Stimulated activated CD4-positive, alpha-beta T cell treated with anti-CD3 and anti-CD28 coated beads, Interleukin-15, amount 100 ng/mL, for 24 hours (primary cell): ENCODE measurements at places on chromosomes 4 and X.

DNA sequence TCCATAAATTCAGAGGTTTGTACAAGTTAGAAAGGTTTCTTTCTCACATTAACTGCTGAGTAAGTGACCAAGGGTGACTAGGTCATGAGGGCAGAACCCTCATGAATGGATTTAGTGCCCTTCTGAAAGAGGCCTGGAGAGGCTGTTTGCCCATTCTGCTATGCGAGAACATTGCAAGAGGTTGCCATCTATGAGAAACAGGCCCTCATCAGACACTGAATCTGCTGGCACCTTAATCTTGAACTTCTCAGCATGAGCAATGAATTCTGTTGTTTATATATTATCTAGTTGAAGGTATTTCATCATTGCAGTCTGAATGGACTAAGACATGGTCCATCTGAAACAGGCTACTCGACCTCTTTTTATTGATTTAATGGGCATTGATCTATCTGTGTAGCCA is 96.2 kb upstream of the GPRIN3 start:
- no peak for DNase-seq

- no peak for DNase-seq
Measured at GRCh38 chr4:304969-305680, at the start of gene ZNF732. ZNF732 (minus strand) TSS chr4:305474; CDS start chr4:305310, 164 bp downstream.

- peak; percentile 30 for DNase-seq
Measured at GRCh38 chrX:23952984-23953907, 45.4 kb downstream of the CXorf58 start.

DNA sequence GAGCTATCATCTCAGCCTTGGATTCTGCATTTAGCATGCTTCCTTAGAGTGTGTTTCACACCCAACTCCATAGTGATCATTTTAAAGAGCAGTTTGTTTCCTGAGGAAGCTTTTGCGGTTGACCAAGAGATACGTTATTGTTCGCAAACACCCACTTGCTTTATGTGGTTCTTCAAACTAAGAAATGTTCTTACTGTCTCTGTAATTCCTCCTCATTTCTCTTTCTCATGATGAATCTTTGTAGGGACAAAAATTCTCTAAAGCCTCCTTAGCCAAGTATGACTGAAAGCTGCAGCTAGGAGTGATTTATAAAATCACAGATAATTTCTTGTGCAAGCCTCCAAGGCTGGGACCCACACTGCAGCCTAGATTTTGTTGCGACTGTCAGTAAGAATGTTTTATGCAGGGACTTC is 10.0 kb downstream of the TNIP3 start:
- DNase-seq = no peak

- DNase-seq = no peak
Measured at GRCh38 chr4:183017962-183018361, 81.1 kb upstream of the WWC2 start.

DNA sequence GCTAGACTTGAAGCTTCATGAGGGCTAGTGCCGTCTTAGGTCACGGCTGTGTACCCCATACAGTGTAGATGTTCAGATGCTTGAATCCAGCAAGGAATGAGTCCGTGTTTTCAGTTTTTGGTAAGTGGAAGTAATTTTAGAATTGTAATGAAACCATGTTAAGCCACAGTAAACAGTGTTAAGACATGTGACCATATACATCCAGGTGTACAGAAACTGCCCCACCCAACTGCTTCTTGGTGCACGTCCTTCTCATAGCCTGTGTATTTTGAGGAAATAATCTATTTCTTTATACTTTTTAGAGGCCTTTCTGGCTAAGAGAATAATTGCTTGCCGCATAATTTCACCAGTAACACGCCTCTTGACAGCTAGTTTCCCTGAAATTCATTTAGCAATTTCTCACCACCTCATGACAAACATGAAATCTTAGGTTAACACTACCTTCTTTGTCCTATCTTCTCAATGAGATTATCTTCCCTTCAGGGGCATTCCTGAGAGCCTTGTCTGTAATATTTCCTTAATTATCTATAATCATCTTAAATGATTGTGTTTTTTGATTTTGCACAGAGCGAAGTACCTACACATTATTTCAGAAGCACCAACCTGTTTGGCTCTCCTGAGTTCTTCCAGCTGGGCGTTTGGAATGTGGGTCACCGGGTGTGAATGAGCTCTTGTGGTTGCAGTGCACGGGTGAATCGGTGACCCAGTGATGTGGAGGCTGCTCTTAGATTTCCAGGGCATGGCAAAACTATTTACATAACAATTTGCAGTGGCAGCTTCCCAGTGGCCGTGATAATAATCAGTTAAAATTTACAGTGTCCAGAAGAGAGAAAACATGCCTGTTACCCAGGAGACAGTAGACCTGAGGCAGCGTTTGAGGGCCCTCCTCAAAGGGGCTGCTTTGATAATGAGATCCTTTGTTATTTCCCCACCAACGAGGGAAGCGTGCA is 50.2 kb upstream of the TADA2B start:
- DNase-seq = no peak

DNA sequence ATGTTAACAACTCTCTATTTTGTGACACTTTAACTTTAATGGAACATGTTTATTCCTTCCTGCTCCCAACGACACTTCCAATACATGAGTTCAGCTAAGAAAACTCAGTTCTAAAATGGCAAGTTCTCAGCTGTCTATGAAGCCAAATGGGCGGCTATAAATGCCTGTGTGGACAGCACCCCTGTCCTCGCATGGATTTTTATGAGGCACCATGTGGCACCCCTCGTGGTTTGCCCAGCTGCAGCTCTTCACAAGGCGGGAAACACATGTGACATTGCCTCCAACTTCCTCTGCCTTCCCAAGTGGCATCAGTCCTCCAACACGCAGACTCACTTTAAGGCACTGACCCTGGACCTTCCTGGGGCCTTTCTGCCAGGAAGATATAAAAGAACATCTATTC is 48.0 kb downstream of the SH3RF1 start:
- no peak for DNase-seq

- no peak for DNase-seq
Measured at GRCh38 chrX:9114245-9114644, 80.3 kb upstream of the FAM9B start.

DNA sequence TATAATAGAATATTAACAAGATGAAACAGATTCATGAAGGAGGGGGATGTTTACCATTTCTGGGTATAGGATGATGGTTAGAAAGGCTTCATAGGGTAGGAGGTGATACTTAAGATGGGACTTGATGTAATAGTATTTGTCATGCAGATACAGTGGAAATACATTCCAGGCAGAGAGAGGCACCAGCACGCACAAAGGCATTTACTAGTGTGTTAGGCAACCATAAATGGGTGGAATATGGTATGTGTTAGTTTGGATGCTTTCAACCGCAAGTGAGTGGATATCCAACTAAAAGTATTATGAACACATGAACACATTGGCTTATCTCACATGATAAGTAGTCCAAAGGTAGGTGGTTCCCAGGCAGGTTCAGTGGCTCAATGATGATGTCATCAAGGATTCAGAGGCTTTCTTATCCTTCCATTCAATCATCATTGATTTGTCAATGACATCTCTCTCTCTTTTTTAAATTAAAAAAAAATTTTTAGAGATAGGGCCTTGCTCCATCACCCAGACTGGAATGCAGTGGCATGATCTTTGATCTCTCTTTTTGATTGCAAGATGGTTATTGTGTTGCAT is 12.7 kb upstream of the STARD8 start:
- DNase-seq = no peak

GRCh38 chr4:8403173-8403753 is 37.3 kb downstream of the ACOX3 start:
- peak; percentile 68 for DNase-seq

DNA sequence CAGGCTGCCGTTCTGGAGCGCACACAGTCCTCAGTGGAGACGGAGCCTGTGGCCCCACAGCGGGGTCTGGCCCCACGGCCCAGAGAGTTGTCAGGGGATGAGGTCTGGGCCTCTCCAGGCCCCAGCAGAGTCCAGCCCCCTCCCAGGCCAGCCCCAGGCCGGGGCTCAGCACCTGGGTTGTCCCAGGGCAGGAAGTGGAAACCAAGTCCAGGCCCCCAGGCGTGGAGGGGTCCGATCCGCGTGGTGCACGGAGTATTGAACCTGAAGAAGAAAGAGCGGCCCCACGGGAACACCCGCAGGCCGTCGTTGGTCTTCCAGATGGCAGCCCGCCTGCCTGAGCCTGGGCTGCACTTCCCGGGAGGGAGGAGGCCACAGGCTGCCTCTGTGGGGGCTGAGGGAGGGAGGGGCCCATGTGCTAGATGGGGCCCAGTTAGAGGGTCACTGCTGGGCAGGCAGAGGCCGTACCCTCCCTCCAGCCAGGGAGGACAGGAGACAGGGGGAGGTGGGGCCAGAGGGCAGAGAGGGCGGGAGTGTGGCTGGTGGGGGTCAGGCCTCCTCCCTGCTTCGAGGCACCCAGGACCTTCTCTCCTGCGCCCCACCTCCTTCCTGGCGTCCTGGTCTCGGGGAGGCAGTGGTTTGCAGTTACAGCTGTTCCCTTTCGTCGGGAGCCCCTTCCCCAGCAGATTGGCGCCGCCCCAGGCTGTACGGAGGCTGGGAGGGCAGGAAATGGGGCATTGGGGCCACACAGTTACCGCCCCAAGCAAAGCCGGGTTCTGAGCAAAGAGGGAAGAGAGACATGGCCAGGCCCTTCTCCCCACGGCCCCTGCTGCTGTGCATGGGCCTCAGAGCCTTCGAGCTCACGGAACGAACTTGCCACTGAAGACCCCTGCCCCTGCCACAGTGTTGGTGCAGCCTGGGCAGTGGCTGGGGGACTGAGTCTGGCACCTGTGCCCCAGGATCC is 8.1 kb downstream of the HGFAC start:
- no peak for DNase-seq

DNA sequence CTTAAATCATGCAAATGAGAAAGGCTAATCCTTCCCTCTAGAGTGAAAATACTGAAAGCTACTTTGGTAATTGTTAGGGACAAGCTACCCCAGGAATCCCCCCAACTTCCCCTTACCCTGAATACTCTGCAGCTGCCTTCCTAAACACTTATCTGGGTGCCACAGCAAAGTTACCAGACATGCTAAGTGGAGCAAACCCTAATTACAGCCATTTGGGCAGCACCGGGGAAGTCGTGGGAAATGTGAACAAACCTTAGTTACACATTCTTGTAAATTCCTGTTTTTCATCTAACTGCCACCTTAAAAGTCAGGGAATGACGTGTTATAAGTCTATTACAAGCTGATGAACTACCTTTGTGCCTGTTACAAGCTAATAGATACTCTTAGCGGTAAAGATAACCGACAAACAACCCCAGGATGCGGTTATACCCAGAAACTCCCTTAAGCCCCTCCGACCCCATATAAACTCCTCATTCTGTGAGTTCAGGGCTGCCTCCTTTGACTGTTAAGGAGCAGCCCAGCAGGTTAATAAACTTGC is 66.0 kb upstream of the PLAC8 start:
- DNase-seq = no peak

GRCh38 chr4:70704215-70704930 is 16.0 kb downstream of the UTP3 start:
- DNase-seq = peak; percentile 68

DNA sequence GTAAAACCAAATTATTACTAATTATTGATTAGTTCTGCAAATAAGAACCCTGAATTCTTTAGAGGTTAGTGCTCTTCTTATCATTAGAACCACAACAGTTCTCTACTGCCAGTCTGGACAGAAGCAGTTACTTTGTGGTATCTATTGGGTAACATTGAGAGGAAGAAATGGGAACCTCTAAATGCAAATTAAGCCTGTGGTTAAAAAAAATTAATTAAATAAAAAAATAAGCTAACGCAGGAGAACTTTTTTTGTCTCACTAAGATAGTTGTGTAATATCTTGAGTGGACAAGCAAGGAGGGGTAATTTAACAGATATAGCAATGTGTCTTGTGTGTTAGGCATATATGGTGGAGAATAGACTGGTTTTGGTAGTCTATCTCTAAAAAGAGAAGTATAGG is 32.9 kb upstream of the TET2 start:
- DNase-seq = no peak

DNA sequence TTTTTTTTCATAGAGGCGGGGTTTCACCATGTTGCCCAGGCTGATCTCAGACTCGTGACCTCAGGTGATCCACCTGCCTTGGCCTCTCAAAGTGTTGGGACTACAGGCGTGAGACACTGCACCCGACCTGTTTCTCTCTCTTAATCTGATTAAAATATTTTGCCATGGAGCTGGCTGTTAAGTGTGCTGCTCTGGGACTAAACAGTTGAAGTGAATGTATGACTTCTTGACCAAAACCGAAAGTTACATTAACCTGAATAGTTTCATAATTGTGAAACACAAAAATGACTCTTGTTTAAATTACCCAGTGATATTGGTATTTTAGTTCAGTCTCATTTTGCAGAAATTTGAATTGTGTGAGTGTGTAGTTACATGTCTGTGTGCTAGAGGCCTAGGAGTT is 2548.6 kb downstream of the PCDH7 start:
- no peak for DNase-seq
